WTC11 (cell line): ENCODE measurements at places on chromosomes 11 and 22.

DNA sequence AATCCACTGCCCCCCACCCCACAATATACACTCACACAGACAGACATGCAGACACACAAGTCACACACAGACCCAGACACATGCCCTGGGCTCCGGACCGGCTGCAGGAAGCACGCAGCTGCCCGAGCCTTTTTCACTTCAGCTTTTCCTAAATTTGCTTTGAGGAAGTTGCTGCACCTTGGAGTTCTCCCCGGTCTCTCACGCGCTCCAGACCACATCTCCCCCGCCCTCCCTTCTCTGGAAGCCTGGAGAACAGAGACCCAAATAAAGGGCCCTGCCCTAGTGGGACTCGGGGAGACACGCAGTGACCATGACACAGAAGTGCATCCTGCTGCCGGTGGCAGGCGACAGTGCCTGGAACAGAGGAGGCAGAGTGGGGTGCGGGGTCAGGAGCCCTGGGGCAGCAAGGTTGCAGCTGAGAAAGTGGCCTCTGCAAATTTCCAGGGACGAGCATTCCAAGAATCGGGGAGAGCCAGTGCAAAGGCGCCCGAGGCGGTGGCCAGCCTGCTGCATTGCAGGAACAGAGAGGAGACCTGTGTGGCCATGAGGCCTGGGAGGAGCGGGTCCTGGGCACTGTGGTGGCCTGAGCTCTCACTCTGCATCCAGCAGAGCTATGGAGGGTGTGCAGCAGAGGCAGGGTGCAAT is 19.1 kb downstream of the RPL3 start:
- DNase-seq: peak; percentile 44

- no peak for DNase-seq
These were observed 94.0 kb upstream of the FOLH1 start for GRCh38 chr11:49302360-49302759.

GRCh38 chr11:12270215-12270797 is 107.1 kb upstream of the PARVA start:
- no peak for DNase-seq

- DNase-seq: no peak
These were observed 5.1 kb upstream of the PPFIA1 start for GRCh38 chr11:70265341-70265740.

- DNase-seq: no peak
These were observed 5.5 kb upstream of the FADS3 start for GRCh38 chr11:61896665-61897386.

DNA sequence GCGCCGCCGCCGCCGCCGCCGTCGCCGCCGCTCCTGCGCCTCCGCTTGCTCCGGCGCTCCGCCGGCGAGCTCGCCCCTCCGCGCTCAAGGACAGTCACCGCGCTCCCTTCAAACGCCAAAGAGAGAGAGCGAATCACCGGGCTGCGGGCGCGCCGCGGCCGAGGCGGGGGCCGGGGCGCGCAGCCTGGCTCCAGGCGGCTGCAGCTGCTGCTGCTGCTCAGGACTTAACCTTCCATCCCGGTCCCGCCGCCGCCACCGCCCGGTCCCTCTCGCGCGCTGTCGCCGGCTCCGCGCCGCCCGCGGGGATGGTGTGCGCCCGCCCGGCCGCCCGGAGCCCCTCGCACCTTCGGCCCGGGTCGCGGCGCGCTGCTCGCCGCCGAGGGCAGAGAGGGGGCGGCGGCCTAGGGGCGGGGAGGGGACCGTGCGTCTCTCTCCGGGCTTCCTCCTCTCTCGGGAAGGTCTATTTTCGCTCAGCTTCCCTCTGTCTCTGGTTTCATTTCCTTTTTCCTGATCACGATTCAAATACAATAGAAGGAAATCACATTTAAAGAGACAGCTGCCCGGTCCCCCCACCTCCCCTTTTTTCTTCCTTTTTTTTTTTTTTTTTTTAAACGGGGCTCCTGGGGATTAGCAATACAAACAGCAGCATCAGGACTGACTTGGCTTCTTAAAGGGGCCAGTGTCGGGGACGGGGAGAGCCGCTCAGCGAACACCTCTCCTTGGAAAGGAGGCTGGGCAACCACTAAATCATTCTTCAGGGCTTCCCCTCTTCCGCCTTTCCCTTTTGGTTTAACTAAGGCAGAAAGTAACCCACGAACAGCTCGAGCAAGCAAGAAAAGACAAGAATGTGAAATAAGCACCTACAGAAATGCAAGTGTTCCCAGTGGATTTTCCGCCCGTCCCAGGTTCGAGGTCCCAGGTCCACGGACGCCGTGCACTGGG is 22.1 kb downstream of the LMO2 start:
- DNase-seq: peak; percentile 43

GRCh38 chr11:107591378-107592230 is 657 bp downstream of the ELMOD1 start:
- DNase-seq: peak; percentile 48

GRCh38 chr11:47607380-47607779 is 13.2 kb upstream of the C1QTNF4 start:
- DNase-seq: no peak

DNA sequence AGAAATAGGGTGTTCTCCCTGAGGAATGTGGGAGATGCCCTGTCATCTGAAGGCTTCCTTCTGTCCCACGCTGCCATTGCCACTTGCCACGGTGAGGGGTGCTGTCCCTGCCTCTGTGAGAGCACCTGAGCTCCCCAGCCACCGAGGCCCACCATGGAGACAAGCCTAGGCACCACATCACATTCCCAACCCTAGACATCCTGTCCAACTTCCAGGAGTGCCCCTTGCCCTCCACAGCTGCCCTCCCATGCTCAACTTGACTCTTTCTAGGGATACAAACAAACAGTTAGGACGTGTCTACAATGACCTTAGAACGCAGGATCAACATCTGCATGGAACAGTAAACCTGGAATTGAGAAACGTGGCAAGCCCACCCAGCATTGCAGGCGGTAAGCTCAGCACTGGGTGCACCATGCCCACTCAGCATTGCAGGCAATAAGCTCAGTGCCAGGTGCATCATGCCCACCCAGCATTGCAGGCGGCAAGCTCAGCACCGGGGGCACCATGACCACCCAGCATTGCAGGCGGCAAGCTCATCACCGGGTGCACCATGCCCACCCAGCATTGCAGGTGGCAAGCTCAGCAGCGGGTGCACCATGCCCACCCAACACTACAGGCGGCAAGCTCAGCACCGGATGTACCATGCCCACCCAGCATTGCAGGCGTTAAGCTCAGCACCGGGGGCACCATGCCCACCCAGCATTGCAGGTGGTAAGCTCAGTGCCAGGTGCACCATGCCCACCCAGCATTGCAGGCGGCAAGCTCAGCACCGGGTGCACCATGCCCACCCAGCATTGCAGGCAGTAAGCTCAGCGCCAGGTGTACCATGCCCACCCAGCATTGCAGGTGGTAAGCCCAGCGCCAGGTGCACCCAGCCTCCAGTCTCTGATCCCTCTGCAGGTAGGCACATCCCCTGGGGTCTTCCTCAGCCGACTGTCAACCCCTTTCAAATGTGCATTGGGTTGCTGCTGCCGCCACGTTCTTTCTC is 1463.9 kb downstream of the TBC1D22A start:
- no peak for DNase-seq

DNA sequence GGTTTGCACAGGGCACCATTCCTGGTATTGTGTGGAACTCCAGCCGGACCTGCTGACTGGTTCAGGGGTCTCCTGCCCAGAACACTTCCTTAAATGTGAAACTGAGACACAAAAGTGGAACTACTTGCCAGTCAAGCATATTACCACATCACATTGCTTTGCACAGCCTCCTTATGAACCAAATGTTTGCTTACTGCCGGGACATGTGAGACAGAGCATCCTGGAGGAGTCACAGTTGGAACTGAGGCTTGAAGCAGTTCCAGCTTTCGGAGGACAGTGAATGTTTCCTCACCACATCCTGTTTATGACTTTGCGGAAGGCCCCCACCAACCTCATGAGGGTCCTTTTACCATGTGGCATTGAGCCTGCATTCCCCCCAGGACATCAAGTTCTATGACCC is 105.8 kb upstream of the ARHGAP42 start:
- no peak for DNase-seq

DNA sequence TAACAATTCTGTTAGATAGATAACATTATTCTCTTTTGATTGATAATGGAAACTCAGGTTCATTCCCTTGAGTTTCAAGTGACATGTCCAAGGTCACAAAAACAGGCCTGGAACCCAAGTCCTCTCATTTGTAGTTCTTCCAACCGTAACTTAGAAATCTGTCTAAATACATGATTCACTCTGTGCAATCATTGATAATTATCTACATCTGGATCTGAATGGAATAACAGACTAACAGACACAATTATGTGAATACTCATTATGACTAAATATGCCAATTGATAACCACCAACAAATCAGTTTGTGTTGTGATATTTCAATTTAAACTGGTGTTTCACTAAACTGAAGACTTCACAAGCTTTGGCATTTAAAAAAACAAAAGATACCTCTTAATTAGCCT is 71.0 kb downstream of the RBFOX2 start:
- no peak for DNase-seq

GRCh38 chr22:49530671-49531367 is 296.9 kb downstream of the BRD1 start:
- no peak for DNase-seq

DNA sequence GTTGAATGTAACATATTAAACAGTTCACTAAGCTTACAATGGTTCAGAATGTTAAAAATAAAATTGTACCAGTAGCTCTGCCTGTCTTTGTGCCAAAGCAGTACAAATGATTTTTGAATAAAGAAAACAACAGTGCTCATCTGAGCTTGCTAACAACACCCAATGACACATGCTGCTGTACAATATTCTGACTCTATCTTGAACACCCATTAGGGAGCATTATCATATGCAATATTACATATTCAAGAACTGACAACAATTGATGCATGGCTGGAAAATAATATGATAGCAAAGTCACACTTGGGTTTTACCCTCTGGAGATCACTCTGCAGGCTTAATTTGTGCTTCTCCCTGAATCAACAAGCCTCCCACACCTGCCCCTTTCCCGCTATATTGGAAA is 953.7 kb downstream of the OPCML start:
- DNase-seq: no peak

DNA sequence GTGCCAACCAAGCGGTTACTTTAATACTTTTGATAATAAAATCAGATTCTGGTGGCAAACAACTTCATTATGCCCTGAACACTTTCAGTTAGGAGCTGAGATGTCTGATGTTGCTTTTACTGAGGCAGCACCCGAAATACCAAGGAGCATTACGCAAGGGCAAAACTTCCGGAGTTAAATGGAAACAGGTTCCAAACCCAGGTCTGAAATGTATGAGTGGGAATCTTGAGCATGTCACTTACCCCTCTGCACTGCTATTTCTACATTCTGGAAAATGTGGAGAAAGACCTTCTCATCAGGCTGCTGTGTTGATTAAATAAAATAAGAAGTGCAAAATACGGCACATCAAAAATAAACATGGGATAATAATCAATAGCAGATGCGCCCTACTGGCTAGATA is 315.1 kb downstream of the LARGE1 start:
- no peak for DNase-seq

- no peak for DNase-seq
These were observed 28.4 kb downstream of the MMP13 start for GRCh38 chr11:102926961-102927623.

DNA sequence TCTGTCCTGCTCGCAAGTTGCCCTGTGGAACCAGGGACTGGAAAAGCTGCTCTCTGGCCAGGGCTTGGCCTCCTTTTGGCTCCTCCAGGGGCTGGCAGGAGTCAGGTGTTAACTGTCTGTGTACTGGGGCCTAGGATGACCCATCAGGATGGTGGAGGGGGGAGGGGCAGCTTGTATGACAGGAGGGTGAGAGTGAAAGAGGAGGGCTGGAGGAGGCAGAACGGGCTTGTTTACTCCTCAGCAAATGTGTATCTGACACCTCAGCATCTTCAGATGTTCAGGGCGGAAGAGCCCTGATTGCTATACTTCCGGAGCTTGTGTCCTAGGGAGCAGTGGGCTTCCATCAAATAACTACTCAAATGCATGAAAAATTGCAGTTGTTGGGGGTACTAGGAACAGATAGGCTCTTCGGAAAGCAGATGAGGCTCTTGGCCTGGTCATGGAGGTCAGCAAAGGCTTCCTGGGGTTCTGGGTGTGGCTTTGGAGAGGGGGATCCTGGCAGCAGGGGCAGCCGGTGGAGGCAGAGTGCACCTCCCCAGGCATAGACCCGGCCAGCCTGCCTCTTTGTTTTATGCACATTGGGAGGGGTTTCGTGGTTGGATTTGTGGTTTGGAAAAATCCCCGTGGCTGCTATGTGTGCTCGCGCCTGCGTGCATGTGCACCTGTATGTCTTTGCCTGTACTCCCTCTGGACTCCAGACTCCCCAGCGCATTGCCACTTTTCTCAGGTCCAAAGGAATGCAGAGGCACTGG is 31.2 kb downstream of the CD82 start:
- DNase-seq: no peak

- no peak for DNase-seq
These were observed 31.5 kb downstream of the TSG101 start for GRCh38 chr11:18495271-18495670.

GRCh38 chr11:126603486-126603885 is 248.0 kb downstream of the ST3GAL4 start:
- no peak for DNase-seq

DNA sequence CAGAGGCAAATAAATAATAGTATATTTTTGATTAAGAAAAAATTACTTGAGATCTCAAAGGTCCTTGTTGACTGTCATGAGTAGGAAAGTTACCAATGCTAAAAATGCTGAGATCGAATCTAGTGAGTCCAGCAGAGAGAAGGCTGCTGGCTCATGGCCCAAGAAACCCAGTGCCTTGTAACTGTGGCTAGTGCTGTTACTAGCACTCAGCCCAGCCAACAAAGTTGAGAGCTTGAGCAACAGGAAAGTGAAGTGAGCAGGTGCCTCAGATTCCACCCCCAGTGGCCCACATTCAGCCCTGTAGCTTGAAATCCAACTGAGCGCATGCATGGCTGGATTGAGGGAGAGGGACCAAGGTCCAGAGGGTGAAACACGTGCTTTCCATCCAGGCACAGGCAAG is 398.2 kb downstream of the SHANK2 start:
- no peak for DNase-seq

- no peak for DNase-seq
These were observed 49.1 kb downstream of the CERK start for GRCh38 chr22:46688949-46689348.

DNA sequence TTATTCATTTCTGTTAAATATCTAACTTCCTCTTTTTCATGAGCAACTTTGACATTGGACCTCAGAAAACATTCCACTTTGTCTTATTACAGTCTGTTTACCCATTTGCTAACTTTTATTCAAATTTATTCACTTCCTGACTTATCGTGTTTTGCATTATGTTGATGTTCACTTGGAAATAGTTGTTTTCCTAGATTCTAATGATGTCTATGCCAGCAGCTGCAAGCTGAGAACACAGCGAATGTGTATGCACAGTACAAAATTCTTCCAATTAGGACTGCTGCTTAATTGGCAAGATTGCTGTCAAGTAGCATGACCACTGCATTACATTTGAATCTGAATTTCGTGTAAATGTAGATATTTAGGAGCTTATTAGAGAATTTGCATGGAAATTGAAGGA is 61.5 kb upstream of the GRIA4 start:
- DNase-seq: no peak
